NCI-H774 (cell line): ENCODE measurements at places on chromosomes 2 and 18.
A peak's percentile ranks its signal among the peaks of the same experiment; 100 is the strongest.

GRCh38 chr2:109471658-109472057 is 142.1 kb downstream of the SEPTIN10 start:
- DNase-seq, result no peak

DNA sequence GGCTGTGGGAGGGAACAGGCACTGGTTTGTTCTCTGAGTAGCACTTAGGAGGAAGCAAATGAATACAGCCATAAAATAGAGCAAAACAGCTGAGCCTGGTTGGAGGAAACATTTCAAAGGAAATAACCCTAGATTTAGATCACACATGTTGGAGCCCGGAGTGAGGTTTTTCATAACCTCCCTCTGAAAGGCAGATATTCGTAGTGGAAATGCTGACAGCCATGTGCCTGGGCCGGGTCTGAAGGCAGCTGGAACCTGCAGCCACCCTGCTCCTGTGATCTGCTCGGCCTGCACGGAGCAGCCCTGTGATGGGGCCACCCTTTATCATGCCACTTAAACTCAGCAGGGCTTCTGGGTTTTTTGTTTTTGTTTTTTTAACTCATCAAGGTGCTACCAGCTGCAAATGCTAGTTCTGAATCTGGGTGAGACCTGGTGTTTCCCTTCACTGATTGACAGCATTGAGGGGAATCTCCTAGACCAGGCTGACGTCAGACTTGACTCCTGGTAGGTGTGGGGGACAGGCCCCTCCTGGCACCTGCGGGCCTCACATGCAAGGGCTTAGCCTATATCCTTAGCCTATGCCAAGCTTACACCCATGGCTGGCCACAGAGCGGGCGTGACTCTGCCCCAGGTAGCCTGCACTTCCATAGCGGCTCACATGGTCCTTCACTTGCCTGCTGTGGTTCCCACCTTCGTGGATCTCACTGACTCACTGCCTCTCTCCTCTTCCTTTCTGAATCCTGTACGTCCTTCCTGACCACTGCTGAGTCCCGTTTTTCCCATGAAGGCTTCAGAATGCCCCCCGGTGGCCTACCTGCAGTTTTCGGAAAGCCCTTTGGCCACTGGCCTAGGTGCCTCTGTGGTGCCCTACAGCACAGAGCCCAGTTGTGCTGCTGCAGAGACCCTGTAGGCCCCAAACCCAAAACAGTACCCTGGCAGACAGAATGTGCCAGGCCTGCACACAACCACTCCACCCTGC is 217.3 kb downstream of the SEPTIN10 start:
- no peak for DNase-seq

- no peak for DNase-seq
Measured at GRCh38 chr18:48831113-48831759, 119.5 kb downstream of the SMAD7 start.

GRCh38 chr2:198203336-198204069 is 399.1 kb downstream of the PLCL1 start:
- no peak for DNase-seq

- DNase-seq, result no peak
Measured at GRCh38 chr2:113253453-113253852, 25.3 kb downstream of the PAX8 start.

- no peak for DNase-seq
Measured at GRCh38 chr2:127627740-127628571, 18.0 kb upstream of the GPR17 start.

DNA sequence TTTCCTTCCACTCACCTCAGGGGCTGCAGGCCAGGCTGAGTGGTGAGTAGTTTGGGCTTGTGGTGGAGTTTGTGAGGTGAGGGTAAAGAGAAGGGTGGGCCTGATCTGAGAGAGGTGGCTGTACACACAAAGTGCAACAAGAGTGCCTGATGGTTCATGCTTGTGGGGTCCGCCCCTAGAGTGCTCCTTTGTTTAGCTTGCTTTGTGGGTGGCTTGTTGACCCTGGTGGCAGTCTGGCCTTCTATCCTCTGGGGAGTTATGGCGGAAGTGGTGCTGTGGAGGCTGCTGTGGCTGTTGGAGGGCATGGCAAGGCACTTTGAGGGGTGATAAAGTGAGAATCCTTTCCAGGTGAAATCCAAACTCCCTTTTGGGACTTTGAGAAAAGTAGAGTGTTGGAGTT is 10.6 kb downstream of the UBE2F start:
- DNase-seq, result no peak

GRCh38 chr2:12921321-12921720 is 204.6 kb downstream of the TRIB2 start:
- DNase-seq, result no peak

DNA sequence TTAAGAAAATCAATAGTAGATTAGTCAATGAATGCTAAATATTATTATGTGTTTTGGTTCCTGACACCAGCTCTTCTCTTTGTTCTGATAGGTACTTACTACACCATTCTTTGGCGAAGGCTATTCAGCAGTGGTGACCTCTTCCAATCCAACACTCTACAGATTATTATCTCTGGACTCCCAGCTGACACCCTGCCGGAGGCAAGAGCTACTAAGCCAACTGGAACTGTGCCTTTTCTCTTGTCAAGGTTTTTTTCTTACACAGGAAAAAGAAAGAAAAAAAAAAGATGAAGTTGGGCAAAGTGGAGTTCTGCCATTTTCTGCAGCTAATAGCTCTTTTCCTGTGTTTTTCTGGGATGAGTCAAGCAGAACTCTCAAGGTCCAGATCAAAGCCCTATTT is 11.7 kb downstream of the CDH7 start:
- DNase-seq, result no peak

GRCh38 chr2:75431763-75432162 is 129.0 kb downstream of the EVA1A start:
- DNase-seq, result no peak

DNA sequence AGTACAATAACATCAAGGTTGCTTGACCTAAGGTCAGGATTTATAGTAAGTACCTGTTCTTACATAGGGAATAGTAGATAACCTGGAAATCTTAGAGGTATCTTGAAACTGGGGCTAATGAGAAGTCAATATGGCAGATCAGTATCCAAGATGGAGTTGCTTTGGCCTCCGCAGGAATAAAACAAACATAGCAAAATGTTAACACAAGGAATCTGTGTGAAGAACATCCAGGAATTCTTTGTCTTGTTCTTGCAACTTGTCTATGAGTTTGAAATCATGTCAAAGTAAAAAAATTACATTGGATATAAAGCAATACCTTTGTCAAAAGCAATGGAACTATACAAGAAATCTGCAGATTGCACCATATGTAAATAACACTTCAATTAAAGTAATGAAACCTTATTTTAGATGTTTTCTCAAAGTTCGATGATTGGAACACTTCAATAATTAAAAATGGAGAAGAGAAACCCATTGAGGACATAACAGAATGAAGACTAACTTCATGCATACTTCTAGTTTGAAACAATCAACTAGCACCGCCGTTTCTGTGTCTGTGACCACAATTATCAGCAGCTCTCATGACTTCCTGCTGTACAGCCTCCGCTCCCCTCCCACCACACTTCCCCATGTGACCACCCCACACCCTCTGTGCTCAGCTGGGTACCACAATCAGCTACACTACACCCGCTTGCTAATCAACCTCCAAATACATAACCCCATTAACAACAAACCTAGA is 27.6 kb downstream of the C2orf76 start:
- no peak for DNase-seq

- DNase-seq, result peak; percentile 68
Measured at GRCh38 chr2:27428978-27429541, 629 bp downstream of the NRBP1 start.

DNA sequence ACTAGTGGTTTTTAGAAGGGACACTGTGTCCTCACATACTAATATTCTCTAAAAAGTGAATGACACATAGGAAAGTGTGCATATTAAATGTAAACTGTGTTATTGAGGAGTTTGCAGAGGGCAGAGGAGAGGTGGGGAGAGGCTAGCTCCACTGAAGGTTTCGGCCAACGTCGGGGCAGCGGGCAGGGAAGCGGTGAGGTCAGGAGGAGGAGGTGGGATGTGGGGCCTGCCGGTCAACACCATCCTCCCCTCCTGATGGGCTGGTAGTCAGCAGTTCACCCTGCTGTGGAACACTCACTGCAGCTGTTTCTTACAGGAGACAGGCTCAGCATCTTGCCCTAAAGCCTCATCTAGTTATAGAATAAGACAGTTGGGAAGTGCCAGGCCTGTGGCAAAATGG is 74.2 kb downstream of the ARHGEF4 start:
- DNase-seq, result no peak
